ENCODE measurements at places on chromosomes 5 and 9.

DNA sequence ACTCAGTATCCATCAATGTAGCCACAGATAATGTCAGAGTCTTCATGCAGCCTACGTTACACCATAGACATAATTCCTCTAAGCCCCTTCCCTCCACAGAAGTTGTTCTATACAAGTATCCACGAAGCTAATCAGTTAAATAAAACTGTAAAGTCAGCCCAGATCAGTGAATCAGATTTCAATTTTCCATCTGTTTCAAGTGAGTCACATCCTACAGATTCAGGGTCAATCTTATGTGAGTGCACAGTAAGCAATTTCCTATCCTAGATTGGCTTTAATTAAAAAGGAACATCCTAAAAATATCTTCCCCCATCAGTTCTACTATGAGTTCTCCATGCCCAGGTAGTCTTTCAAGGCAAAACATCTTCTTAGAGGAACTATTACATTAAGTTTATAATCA lies 402.5 kb downstream of the EFNA5 start:
- DNase-seq, result no peak

- DNase-seq, result no peak
These were observed 731.8 kb downstream of the SEMA5A start for GRCh38 chr5:8814105-8814504.

DNA sequence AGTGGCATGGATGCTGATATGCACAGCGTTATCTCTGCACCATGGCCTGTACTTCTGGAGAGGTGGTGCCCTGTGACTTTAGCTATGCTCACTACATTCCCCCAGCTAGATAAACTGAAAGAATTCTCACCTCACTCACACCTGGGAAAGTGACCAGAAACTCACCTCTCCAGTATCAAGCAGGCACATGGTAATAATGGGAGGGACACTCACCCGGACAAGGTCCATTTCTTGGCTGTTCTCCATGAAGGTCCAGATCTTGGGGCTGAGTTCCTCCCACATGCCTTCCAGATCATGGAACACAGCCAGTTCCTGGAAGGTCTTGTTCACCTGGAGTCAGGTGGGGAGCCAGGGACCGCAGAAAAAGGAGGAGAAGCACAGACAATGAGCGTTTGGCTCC lies 72.8 kb downstream of the NIPSNAP3B start:
- no peak for DNase-seq

- no peak for DNase-seq
These were observed 50.1 kb downstream of the PTTG1 start for GRCh38 chr5:160471761-160472160.

DNA sequence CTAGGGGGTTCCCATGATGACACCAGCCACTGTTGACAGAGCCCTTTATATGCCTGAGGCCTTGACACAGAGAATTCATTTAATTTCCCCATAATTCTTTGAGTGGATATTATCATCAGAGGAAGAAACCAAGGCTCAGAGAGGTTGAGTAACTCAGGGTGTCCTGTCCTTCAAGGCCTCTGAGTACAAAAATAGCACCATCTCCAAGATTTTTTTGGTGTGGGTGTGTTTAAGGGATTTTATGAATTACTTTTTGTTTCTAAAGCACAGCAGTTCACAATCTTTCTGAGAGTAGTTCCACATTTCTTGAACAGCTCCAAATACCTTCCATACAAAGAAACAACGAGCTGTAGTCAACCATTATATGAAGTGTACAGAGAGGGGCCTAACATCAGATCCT lies 6.2 kb upstream of the GSN start:
- no peak for DNase-seq

GRCh38 chr5:93273176-93273575 lies 307.8 kb downstream of the NR2F1-AS1 start:
- DNase-seq, result no peak

- DNase-seq, result no peak
These were observed 166.8 kb downstream of the ATP10B start for GRCh38 chr5:160685219-160685618.

DNA sequence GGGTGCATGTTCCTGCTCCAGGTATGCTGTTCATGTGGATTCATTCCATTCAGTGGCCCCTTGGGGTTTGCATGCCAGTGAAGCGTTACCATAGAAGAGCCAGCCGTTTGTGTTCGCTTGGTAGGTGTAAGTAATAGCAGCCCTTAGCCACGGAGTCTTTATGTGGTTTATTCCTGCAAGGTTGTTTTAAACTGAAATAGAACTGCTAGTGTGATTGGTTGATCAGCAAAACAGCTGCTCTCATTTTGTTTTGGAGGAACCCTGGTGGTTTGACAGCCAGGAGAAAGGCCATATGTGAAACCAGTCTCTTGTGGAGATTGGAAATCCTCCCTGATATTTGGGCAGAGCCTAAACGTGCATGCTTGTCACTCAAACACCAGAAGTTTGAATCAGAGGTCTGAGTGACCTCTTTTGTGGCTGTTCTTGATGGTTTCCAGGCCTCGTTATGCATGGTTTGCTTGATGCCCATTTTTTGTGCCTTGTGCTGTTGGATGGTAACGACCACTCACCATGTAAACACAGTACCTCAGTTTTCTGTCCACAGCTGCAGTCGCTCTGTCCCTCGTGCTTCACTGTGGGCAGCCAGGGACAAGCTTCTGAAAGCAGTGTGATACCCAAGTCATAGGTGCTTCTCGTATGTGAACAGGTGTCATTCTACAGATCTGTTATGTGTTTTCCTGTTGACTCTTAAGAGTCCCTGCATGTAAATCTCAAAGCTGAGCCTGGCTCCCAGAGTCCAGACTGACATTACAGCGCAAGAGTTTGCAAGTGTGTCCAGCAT lies 58.3 kb upstream of the NXNL2 start:
- no peak for DNase-seq

GRCh38 chr5:110510146-110510545 lies 216.3 kb downstream of the TMEM232 start:
- no peak for DNase-seq

DNA sequence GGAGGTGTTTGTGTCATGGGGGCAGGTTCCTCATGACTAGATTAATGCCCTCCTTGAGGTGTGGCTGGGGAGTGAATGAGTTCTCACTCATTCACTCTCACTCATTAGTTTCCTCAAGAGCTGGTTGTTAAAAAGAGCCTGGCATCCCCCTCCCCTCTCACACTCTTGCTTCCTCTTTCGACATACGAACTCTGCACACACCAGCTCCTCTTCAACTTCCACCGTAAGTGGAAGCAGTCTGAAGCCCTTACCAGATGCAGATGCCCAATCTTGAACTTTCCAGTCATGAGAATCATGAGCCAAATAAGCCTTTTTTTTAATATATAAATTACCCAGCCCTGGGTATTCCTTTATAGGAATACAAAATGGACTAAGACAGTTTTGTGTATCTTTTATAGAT lies 82.5 kb downstream of the SPRY4 start:
- no peak for DNase-seq
